ENCODE measurements at places on chromosomes 11 and 22.

DNA sequence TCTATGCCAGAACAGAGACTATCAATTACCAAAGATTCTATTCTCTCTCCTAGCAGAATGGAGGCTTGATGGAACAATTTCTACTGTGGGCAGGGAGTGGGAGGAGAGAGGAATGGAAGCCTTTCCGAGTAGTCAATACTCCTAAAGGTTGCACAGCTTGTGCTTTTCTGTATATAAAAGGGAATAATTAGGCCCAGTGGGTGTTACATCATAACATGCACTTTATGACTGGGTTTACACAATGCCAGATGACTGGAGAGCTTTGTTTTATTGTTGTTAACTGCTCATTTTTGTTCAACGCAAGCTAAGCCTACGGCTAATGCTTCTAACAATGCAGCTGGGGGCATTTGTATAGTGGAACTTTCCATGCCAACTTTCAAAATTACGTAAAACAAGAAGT lies 2237.9 kb upstream of the RAG2 start:
- DNase-seq: no peak

DNA sequence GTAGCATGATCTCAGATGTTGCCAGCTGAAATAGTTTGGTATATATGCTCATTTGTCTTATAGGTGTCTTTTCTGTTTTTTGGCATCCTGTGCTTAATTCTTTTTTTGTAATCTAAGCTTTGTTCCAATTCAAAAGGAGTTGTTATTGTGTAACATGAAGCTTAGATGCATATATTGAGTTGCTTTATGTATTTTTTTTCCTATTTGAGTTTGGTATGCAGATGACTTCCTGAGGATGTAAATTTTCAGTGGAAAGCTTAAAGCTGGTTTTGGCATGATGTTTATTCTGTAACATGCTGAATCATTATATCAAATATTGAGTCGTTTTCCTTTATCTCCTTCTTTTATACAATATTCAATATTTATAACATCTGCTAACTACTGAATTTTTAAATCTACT lies 69.4 kb downstream of the DDX10 start:
- DNase-seq: no peak

DNA sequence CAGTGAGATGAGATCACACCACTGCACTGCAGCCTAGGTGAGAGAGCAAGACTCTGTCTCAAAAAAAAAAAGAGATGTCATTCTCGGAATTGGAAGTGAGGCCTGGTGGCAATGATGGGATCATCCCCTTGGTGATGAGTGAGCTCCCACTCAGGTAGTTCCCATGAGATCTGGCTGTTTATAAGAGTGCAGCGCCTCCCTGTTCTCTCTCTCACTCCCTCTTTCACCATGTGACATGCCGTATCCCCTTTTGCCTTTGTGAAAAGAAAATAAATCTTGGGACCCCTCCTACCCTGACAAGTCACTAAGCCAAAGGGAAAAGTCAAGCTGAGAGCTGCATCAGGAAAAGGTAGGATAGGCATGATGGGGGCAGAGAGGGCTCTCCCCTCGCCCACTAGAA lies 28.8 kb downstream of the ZNF70 start:
- DNase-seq: no peak

DNA sequence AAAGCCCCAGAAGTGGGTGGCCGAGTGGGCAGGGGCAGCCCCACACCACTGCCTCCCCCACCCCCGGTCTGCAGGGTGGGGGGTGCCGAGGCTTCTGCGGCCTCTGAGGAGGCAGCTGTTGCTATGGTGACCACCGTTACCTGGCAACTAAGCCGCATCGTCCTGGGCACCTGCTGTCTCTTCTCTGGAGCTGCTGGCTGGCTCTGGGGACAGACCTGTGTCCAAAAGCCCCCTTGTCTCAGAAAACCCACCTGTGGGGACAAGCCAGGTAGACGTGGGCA lies 79.9 kb upstream of the PRR5 start:
- no peak for DNase-seq

- no peak for DNase-seq
Observed at GRCh38 chr22:20316217-20316843, 3.5 kb downstream of the DGCR6L start.

- no peak for DNase-seq
Observed at GRCh38 chr22:46794067-46794466, 31.6 kb downstream of the TBC1D22A start.

DNA sequence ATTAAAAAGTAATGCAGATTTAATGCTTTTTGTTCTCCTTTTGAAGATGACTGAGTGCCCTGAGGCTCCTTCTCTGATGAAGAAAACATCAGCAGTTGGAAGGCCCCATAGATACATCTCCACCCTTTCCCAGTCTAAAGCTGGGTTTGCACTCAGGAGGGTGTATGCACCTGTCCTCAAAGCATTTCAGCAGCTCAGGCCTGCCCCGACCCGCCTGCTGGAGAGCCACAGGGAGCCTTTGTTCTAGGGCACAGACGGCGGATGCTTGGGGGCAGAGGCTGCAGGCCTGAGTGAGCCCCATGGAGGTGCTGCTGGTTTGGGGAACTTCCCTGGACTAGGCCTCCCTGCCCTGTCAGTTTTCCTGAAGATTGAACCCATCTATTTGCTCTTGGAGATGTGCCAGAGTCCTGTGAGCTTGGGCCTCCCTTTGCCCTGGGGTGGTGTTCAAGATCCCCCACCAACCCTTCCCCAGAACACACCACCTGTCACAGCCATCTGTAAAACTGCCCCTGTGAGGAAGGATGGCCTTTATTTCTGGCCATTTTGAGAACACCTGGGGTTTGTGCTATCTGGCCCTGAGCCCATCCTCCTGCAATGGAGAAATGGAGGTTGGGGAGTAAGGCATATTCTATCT lies 160.0 kb downstream of the NAV2 start:
- no peak for DNase-seq

DNA sequence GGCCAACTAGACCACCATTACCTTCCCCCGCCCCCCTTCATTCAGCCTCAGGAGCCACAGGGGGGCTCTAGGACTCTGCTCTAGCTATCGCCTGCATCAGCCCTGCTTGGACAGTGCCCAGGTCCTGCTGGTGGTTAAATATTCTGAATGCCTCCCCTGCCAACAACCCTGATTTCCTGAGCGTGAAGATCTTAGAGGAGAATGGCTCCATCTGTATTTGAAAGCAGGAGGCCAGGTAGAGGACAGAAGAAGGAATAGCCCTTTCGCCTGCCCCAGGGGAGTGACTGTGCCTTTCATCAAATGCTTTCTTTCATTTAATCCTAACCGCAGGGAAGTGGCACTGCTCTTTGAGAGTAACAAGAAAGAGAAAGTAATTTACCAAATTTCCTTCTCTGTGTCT lies 69.2 kb downstream of the ISX start:
- no peak for DNase-seq

DNA sequence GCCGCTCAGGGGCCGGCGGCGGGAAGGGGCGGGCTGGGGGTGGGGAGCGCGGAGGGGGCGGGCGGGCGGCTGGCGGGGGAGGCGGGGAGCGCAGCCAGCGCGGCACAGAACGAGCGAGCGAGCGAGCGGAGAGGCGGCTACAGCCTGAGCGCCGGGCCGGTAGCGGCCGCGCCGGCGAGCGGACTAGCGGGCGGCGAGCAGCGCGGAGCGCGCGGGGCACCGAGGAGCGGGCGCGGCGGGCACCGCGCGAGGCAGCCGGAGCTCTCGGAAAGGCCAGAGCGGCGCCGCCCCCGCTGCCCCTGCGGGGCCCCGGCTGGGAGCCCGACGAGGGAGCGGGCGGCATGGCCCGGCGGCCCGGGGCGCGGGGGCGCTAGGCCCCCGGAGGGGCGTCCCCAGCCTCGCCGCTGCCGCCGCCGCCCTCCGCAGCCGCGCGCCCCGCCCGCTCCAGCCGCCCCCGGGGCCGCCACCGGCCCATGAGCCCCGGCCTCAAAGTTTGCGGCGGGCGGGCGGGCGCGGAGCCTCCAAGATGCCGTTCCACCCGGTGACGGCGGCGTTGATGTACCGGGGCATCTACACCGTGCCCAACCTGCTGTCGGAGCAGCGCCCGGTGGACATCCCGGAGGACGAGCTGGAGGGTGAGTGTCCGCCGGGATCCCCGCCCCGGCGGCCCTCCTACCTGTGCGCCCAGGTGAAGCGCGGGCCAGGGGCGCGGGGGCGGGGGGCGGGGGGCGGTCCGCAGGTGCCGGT lies at the start of gene CABP7:
Gene CABP7 (plus strand): TSS at position 105 of the 747 bp plus-strand sequence. CDS start 422 bp downstream, at position 527.
- no peak for DNase-seq

GRCh38 chr11:45106440-45106839 lies 40.0 kb upstream of the PRDM11 start:
- DNase-seq: no peak

DNA sequence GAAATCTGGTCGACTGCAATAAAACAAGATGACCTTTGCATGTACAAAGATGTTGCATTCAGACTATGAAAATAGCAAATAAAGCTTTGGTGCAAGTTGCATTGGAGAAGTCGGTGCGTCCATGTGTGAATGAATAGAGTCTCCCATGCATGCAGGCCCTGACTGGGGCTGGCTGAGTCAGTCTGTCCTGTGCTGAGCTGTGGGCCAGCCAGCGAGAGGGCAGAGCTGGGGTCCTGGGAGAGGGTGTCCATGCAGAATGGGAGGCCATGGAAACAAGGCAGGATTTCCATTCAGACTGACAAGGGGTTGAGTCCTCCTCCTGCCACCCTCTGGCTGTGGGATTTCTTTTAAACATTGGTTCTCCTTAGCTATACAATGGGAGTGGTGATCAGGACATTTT lies 2.3 kb upstream of the CRYBB3 start:
- no peak for DNase-seq

GRCh38 chr11:7606496-7606895 lies 66.8 kb downstream of the CYB5R2 start:
- DNase-seq: no peak

- no peak for DNase-seq
Observed at GRCh38 chr11:73170140-73170539, 28.0 kb upstream of the FCHSD2 start.

DNA sequence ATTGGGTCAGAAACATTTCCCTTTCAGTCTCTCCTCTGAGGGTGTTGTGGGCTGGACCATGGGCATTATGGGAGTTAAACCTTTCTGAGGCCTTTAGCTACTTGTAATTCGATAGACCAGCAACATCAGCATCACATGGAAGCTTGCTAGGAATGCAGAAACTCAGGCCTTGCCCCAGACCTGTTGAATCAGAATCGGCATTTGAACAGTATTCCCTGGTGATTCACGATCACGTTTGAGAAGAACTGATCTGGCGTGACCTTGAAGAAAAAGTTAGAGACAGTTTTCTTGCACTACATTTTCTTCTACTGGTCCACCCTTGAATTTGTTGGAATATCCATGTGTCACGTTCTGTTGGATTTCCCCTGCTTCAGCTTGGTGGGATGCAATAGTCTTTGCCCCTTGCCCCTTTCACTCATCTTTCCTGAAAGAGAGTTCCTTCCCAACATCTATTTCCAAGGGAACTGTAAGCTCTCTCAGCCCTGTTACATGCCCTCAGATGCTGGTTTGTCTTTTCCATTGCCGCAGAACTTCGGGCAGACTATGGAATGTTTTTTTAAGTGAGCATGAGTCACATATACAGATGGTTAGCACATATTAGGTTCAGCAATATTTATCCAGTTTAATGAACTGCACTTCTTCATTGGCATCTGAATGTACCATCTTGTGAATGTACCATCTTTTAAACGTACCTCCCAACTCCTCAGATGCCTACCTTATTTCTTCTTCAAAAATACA lies 23.9 kb downstream of the EHF start:
- no peak for DNase-seq

DNA sequence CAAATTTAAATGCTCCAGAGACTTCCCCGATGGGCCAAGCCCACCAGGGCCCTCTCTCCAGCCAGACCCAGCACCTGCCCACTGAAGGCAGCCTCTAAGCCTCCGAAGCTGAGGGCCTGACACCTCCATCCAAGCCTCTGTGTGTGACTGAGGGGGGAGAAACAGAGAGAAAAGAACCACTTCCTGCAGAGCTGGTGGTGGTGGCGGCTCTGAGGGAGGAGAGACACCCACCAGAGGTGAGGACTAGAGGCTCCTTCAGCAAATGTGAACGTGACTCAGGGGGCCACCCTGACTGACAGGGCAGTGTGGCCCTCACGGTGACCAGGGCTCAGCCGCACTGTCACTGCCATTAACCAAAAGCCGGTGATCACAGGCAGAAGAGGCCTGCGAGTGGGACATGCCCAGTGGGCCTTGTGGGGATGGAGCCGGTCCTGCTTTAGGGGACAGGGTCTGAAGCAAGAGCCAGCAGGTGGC lies 31.0 kb upstream of the CD5 start:
- DNase-seq: peak; percentile 42

GRCh38 chr11:96207459-96208449 lies 135.2 kb downstream of the MAML2 start:
- DNase-seq: peak; percentile 47

GRCh38 chr11:11620173-11620920 lies 1.5 kb downstream of the GALNT18 start:
- no peak for DNase-seq

GRCh38 chr22:39459681-39460080 lies 2.9 kb downstream of the MGAT3 start:
- no peak for DNase-seq

GRCh38 chr11:45252134-45252856 lies 33.8 kb downstream of the SYT13 start:
- DNase-seq: peak; percentile 64

GRCh38 chr11:64720167-64720566 lies 2.8 kb downstream of the NRXN2 start:
- no peak for DNase-seq

DNA sequence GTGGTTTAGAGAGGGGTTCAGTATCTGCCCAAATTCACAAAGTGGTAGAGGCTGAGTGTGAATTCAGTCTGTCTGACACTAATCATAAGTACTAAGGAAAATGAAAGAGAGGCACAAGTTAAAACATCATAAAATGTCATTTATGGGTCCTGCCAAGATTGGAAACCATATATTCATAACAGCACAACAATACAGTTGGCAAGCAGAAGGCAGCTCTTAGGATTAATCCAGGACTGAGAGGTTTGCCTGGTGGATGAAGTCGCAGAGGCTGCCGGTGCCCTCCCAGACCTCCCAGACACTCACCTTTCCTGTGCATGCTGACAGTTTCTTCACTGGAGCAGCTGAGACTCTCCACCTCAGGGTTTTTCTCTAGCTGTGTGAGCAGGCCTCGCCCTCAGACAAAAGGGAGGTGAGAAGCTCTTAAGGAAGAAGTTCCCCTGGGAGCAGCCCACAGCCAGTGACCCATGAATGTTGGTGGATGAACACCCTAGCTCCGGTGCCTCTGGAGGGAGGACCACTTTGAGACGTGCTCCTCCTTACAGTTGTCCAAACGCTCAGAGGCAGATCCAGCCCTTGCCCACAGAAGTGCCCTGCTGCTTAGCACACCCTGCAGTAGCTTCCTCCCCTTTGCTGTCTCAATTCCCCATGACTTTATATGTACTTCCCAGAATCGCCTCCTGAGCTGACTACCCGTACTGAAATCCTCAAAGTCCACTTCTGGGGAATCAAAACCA lies 43.7 kb downstream of the MAML2 start:
- DNase-seq: no peak

- DNase-seq: peak; percentile 88
Observed at GRCh38 chr22:19429950-19430889, 1.3 kb downstream of the HIRA start.

- DNase-seq: no peak
Observed at GRCh38 chr11:68322052-68322430, 9.7 kb downstream of the LRP5 start.

GRCh38 chr11:14373941-14374646 lies 15.1 kb upstream of the RRAS2 start:
- no peak for DNase-seq

- DNase-seq: no peak
Observed at GRCh38 chr22:29108137-29108536, 35.3 kb downstream of the KREMEN1 start.

Measured in NB4 (cell line).